Anterior cingulate cortex (tissue), 58 donors: ENCODE measurements at places on chromosomes 7 and 10.
A peak's percentile ranks its signal among the peaks of the same experiment; 100 is the strongest.

DNA sequence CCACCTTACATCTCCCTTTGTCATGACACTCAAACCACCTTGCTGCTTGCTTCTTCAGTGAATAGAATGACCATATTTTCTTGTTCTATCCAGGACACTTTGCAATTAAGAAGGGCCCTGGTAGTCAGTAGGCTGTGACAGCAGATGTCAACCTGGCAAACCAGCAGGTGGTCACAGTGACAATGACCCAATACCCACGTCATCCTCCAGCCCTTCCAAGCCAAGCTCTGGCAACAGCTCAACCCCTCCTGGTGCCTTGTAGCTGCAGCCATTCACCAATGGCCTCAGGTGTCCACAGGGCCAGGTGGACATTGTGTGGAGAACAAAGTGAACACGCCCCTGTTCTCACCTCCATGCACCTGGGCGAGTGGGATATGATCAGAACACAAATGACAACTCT, 87.6 kb upstream of the MACROH2A2 start:
- DNase-seq: no peak

GRCh38 chr10:78805176-78805575, 263.6 kb upstream of the ZMIZ1 start:
- DNase-seq: no peak

GRCh38 chr10:22736134-22736533, 21.8 kb upstream of the PIP4K2A start:
- no peak for DNase-seq

GRCh38 chr7:113487925-113488731, 369.8 kb upstream of the SMIM30 start:
- DNase-seq: no peak

- DNase-seq: no peak
Measured at GRCh38 chr7:2544541-2545188, 10.7 kb downstream of the BRAT1 start.

DNA sequence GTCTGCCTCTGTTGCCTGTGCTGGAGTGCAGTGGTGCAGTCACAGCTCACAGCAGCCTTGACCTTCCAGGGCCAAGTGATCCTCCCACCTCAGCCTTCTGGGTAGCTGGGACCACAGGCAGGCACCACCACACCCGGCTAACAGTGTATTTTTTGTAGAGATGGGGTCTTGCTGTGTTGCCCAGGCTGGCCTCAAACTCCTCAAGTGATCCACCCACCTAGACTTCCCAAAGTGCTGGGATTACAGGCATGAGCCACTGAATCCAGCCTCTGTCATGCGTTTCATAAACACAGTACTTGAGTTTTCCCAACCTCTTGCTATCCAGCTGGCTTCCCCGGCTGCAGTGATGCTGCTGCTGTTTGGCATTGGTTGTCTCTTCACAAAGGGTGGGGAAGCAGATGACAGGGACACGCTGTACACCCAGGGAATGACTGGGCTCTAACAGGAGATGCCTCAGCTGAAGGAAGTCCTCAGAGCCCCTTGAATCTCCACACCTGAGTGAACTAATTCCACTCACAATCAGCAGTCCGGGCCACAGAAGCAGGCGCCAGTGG, 191.5 kb downstream of the DIP2C start:
- no peak for DNase-seq

GRCh38 chr10:326894-327635, 191.8 kb downstream of the ZMYND11 start:
- no peak for DNase-seq

DNA sequence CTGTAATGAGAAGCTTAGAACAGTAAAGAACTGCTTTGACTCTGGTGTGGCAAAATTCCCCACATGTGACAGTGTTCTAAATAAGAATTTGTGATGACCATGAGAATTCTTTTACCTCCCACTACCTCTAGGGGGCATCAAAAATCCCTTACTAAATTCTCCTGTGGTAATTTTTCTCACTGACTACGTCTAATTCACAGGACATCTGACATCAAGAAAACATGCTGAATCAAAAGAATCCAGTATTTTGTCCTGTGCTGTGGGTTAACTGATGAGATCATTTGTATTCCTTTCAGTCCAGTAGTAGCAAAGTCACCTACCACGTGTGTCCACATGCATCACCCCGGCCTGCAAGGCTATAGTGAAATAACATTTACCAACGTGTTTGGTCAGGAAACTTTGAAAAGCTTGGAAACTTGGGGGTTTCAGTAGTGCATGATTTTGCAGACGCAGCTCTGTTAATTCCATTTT, 103.8 kb downstream of the ATE1 start:
- no peak for DNase-seq

GRCh38 chr7:49522111-49522510, 251.3 kb upstream of the VWC2 start:
- DNase-seq: no peak

- no peak for DNase-seq
Measured at GRCh38 chr10:72720814-72721660, 29.1 kb downstream of the MCU start.

- no peak for DNase-seq
Measured at GRCh38 chr10:23439961-23440889, 1.4 kb downstream of the OTUD1 start.

DNA sequence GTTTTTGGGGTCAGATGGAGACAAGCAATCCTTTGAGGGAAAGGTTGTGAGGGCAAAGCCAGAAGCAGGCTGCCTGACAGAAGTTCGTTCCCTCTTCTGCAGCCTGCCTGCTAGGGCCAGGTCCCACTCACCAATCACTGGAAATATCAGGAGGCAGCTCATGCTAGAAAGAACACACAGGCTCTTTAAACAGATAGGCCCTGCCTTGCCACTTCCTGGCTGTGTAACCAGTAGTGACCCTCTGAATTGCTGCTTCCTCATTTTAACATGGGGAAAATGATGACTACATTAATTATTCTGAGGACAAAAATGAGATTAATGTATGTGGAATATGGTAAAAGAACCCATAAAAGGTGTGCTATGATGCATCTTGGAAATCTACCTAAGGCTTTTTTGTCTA, 50.5 kb upstream of the MRLN start:
- DNase-seq: no peak

DNA sequence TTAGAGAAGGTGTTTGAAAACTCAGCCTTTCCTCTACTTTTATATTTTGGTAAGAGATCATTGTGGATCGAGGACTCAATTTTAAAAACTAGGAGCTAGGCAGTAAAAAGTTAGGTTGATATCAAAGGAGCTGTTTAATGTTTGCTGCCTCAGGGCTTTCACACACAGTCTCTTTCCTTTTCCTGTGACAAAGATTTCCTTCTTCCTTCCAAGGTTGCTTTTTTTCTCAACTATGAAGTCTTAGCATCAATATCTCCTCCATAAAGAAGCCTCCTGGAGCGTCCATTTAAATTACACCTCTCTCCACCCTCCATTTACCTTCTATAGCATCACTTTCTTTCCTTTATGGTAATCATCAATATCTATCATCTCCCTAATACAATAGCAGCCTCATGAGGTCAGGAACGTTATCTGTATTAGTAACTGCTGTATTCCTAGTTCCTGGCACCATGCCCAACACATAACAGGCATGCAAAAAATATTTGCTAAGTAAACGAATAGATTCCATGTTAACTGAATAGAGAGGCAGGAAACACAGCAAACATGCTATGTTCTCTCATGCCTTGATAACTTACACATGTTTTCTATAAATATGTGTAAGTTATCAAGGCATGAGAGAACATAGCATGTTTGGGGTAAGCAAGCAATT, 48.5 kb downstream of the GNAT3 start:
- DNase-seq: no peak

DNA sequence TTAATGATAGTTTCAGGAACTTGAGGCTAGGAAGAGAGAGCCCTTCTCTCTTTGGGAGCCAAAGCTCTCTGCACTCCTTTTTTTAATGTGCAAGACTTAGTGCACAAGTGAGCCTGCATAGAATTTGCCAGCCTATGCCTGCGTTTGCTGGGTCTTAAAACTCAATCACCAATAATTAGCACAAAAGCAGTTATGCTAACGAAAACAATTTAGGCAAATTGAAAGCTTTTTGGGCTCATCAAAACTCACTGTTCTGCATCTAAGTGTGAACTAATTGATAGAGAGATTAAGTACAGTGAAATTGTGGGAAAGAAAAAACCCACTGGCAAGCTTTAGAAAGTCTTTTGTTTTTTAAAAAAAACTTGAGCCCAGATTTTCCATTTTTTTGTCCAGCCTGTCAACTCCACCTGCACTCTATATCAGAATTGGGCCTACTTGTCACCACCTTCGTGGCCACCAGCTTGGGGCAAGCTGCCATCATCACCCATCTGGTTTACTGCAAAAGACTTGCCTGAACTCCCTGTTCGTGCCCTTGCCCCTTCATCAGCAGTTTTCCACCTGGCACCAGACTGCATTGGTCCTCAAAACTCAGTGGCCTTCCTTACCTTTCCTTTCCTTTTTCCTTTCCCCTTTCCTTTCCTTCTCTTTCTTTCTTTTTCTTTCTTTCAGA, 37.8 kb downstream of the CRHR2 start:
- DNase-seq: no peak

GRCh38 chr7:26078437-26079336, 73.3 kb upstream of the NFE2L3 start:
- DNase-seq: no peak

DNA sequence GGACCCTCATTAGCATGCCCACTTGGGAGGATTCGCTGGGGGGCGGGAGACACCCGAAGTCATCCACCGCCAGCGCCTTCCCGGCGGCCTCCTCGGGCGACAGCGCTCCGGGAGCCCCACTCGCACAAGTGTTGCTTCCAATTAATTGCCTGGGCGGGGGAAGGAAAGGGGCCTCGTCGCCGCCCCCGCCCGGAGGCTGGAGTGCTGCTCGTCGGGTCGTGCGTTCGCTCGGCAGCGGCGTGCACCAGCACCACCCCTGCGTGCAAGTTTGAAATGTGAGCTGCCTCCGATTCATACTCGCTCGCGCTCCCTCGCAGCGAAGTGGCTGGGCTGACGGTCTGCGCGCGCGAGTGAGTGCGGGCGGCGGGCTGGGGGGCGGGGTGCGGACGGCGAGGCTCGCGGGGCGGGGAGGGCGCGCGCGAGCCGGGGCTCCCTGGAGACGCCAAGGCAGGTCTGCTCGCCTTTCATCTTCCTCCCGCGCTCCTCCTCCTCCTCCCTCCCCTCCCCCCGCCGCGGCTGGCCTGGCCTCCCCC, 104.6 kb upstream of the PPIF start:
- peak; percentile 71 for DNase-seq

- DNase-seq: no peak
Measured at GRCh38 chr7:141381794-141382427, 169.3 kb upstream of the AGK start.

- DNase-seq: no peak
Measured at GRCh38 chr7:8710124-8710523, 276.7 kb downstream of the NXPH1 start.

GRCh38 chr7:27842094-27842692, 102.2 kb downstream of the TAX1BP1 start:
- no peak for DNase-seq

GRCh38 chr7:35038354-35038753, 1.1 kb upstream of the DPY19L1 start:
- no peak for DNase-seq

DNA sequence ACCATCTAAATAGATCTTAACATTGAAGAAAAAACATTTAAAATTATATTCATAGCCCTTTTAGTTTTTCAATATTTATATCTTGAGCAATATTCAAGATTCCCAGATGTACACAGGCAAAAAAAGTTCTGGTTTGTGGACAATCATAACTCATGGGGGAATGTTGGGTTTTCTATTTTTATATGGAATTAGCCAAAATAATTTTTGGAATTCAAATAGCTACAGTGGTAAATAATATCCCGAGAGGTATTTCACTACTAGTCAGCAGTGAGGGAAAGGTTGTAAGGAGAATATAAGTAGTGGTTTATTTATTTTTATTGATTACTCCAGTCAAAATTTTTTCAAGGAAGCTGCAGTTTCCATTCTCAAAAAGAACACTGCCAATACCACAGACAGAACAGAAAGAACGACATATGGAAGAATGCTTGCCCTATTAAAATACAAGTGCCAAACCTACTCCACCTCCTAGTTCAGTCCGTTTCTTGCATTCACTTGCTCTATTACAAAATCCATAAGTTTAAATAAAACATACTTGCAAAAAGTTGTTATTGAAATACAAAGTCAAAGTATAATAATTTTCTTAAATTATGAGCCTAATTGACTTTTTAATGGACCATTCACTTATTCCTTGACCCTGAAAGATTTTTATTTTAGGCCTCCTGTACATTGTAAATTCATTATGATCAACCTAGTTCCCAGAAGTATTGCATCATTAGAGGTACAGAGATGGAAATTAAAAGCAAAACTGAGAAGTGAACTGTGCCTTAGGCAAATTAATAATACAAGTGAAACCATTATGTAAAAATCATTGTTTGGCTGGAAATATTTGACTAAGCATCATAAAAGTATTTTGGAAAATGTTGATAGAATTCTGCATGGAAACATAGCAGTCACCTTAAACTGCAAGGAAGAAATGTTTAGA, 533.2 kb downstream of the PARD3 start:
- DNase-seq: no peak

DNA sequence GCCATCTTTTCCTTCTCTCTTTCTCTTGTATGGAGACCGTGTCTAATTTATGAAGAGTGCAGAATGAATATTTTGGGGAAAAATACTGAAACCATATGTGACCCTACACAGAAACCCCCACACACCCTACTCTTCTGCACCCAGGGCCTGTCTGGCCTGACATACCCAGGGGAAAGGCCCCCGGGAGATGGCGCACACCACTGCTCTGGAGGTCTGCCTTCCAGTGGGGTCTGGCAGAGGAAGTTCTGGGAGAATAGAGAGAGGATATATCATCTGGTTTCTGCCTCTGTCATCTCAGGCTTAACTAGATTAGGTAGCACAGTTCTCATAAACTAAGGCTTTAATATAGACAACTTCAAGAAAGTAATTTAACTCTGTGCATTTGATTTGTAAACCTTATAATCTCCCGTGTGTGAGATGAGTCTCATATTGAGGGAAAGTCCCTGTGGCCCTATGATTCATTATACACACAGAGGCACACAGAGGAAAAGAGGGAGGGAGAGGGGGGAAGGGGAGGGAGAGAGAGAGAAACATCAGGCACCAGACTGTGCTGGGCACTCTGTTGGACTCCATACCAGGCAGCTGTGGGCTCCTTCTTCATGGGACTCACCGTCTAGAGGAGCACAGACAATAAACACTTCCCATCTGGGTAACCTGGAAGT, 123.3 kb downstream of the AOAH start:
- DNase-seq: no peak

GRCh38 chr7:12638851-12639456, 48.5 kb upstream of the ARL4A start:
- DNase-seq: no peak

DNA sequence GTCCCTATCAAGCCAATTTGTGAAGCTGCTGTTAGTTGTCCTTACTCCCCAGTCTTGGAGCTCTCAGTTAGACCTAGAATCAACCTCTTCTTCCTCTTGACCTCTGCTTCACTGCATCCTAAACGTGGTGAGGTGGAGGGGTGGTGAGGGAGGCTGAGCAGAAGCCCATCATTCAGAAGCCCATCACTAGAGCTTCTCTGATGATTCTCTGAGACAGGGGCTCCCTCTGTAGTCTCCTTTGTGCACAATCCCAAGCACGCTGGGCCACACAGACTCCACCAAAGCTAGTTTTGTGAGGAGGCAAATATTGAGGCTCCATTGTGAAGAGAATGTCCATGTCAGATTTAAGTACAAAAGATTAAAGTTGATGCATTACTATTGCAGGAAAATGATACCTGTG, 163.8 kb upstream of the PRSS1 start:
- no peak for DNase-seq
